ENCODE measurements at places on chromosomes 1 and 21.

DNA sequence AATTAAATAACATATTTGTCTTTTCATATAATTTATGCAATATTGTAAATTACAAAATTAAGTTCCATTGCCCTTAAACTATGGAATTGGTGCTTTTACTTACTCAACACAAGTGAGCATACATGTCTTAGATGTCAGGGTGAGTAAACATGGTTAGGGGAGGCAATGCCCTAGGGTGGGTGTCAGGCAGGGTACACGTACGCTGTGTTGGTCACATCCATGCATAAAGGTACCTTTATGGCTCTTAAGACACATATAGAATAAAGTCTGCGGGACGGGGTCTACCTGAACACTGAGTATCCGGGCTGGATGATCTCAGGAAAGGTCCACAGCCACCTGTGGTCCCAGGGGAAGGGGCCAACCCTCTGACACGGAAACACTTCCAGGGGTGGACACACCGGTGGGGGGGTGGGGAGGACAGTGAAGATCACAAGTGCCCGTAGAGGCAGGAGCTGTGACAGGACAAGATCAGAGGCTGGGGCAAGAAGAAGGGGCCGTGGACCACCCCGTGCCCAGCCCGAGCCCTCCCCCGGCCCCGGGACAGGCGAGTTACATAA, 720 bp downstream of the LIN9 start:
- DNase-seq, result no peak

DNA sequence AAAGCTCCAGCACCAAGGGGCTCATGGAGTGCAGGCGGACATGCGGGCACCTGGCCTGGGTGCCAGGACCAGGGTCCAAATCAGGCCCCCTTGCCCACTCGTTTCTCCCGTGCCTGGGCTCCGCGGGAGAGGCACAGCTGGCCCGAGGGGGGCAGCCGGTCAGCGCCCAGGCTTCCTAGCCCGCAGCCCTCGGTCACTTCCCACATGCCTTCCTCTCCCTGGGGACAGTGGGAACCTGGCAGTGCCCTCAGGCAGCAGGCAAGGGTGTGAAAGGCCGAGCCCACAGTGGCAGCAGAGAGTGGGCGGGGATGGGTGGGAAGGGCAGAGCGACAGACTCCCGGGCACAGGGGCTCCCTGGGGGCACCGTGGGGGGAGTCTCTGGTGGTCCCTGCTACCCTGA, 69.8 kb downstream of the MEGF6 start:
- no peak for DNase-seq

- DNase-seq, result peak; percentile 17
Observed at GRCh38 chr21:40143822-40144525, 276.7 kb downstream of the PCP4 start.

GRCh38 chr1:182601416-182601786, 2.8 kb downstream of the RGS16 start:
- peak; percentile 55 for DNase-seq

DNA sequence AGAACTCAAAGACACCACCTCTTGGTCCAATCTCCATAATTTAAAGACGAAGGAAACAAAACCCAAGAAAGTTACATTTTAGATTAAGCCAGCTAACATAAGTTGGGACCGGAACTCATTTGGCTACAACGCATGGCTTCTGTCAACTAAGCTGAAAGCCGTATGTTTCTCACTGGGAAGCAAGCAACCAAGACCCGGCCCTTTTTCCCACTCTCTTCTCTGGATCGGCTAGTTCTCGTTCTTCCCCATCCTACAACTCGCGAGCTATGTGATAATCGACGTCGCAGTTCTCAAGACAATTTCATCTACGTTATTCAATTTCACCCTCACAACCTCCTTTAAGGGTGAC, 601 bp downstream of the CCT8 start:
- no peak for DNase-seq

GRCh38 chr1:74763807-74764206, 30.9 kb downstream of the TYW3 start:
- DNase-seq, result no peak

- no peak for DNase-seq
Observed at GRCh38 chr1:224357626-224358124, 996 bp downstream of the CNIH4 start.

- DNase-seq, result no peak
Observed at GRCh38 chr21:39386899-39387298, 38.0 kb upstream of the HMGN1 start.

DNA sequence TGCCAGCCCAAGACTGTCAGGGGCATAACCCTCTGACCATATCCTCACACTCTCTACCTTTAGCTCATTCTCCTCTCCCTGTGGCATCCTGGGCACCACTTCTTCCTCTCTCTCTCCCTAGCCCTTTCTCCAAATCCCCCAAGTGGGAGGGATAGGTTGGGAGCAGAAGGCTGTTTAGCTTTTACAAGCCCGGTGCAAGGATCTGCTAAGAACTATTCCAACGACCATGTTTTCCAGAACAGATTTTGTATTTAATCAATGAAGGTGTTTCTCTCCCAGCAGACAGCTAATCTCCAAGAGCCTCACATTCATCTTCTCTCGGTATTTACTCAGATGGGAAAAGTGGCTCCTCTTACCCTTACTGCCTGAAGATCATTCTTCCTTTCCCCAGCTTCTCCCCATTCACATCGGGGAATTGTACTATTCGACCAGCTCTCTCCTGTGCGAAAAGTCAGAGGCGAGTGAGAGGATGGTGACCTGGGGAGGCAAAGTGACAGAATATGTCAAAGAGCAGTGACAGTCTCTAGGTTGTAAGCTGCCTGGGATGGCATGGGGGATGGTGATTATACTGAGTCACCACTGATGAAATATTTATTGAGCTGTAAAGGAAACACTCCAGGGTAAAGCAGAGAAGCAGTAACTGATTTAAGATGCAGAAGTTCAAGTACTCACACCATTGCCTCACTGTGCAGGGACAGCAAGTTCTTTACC, 47.0 kb upstream of the RBM15 start:
- no peak for DNase-seq

- no peak for DNase-seq
Observed at GRCh38 chr1:16143566-16144324, 12.1 kb downstream of the EPHA2 start.

- DNase-seq, result peak; percentile 90
Observed at GRCh38 chr1:226125097-226125630, 61.4 kb downstream of the ACBD3 start.

DNA sequence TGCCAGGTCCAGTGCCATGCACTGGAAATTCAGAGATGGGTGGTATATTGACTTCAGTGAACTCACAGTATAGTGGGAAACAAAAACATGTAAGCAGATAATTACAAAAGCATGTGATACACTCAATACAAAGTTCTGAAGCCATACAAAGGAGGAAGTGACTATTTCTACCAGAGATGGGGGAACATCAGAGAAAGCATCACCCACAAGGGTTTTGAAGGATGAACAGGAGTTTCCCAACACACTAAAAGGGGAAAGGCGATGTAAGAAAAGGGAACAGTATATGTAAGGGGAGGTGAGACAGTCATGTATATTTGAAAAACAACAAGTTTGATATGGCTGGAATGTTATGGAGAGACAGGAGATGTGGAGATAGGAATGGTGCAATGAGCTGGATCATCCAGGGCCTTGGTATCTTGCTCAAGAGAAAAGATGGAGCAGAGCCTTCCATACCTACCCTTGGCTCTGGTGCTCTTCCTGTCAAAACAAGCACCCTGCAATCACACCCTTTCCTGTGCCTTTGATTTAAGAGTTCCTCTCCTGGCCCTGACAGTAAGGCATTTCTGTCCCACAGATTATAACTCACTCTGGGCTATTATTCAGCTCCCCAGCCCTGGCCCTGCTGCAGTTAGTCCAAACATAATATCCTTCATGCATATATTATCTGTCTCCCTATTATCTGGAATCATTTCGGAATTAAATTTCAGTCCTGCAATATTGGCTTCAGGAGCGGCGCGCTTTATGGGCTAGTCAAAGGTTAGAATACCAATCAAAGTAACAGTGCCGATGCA, 60.5 kb downstream of the DMAP1 start:
- DNase-seq, result no peak

GRCh38 chr1:26529405-26529654, 231 bp upstream of the RPS6KA1 start:
- no peak for DNase-seq

DNA sequence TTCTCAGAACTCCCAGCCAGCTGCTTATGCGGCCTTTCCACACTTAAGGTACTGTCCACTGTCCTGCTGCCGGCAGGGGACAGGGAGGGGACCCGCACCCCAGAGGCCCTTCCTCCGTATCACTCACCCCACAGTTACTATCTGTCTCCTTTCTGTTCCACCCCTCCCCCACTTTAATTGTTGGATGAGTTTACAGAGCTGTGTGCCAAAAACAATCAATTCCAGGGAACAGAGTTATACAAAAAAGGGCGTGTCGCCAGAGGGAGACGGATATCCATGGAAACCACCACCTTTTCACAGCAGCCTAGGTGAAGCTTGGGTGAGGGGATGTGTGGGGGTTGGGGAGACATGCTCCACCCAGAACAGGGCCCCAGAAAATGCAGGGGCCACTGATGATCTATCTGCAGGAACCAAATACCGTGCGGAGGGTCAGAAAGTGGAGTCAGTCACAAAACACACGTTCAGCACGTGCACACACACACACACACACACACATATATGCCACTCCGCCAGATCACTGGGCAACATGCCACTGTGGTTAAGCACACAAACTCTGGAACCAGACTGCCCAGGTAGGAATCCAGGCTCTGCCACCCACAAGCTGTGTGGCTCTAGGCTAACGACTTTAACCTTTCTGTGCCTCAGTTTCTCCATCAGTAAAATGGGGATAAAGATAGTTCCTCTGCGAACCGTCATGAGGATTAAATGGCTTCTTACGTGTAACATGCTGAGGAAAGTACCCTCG, 30.5 kb downstream of the CASZ1 start:
- DNase-seq, result no peak

DNA sequence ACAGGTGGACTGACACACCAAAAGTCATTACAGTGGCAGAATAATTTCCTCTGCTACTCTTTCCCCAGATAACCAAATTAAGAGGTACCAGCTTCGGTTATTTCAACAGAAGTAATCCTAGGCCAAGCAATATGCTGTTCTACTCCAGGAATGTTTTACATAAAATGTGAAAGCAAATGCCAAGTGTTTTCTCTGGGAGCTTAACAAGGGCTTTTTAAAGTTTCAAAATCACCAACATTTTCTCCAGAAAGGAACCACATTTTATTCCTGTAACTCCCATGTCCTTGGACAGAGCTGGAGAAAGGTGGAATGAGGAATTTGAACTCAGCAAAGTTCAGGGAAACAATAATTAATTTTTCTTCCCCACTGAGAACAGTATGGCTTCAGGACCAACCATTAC, 27.2 kb downstream of the CNN3 start:
- DNase-seq, result no peak

- DNase-seq, result no peak
Observed at GRCh38 chr1:61051719-61052394, 30.5 kb upstream of the NFIA start.

- DNase-seq, result no peak
Observed at GRCh38 chr1:35845766-35846165, 37.2 kb upstream of the AGO1 start.

- no peak for DNase-seq
Observed at GRCh38 chr1:216005916-216006315, 417.3 kb downstream of the USH2A start.

- DNase-seq, result no peak
Observed at GRCh38 chr1:231028682-231029081, 11.4 kb downstream of the FAM89A start.

- no peak for DNase-seq
Observed at GRCh38 chr1:241819340-241819866, 28.6 kb upstream of the EXO1 start.

DNA sequence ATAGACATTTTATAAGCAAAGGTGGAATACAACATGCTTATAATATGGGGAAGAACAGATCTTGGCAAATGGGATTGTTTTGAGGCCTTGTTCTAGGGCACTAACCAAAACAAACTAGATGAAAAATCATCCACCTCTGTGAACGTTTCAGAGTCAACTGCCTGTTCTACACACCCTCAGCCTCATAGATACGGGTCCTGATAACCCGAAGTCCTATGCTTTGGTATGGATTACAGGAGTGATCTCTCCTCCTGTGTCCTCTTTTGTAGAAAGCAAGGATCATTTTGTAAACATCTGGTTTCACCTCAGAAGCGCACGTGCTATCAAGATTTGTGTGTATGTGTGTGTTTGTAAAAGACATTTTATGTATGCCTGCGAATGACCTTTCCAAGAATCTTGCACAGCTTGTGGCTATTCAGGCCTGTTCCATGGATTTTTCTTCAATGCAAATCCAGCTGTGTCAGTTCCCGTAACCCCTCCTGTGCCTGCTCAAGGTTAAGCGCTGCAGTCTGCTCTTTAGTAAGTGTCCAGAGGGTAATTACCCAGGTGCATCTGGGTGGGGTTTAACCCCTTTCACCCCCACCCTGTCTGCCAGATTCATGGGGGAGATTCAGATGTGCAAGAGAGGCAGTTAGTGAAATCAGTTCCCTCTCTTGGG, 132.4 kb downstream of the ROR1 start:
- no peak for DNase-seq

DNA sequence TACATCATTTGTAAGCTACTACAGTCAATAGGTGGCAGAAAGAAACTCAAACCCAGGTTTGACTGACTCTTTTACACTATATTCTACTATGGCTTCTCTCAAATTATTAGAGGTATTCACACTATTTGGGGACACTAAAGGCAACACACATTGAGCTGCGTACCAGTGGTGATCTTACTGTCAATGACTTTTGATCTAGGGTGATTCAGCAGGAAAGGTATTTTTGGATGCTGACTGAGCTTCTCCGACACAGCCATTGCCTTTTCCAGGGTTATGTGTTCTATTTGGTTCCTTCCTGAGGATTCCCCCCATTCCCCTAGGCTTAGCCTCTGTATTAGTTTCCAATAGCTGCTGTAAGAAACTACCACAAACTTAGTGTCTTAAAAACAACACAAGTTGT, 73.2 kb upstream of the JAK1 start:
- DNase-seq, result no peak

DNA sequence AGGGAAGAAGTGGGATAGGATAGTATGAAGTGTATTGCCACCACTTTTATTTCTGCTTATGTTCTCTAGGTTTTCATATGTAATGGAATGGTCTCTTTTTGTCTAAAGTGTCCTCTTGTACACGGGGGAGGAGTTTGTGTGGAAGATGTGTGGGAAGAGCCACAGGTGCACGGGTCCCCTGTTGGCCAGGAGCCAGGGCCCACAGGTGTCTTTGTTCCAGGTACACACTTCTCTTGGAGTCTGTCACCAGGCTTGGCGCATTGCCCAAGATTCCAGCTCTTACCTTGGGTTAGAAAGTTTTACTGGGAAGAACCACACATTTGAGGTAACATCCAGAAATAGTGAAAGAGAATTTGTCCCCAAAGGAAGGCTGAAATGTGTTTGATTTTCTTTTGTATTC, 10.5 kb downstream of the TENT5C start:
- DNase-seq, result no peak

DNA sequence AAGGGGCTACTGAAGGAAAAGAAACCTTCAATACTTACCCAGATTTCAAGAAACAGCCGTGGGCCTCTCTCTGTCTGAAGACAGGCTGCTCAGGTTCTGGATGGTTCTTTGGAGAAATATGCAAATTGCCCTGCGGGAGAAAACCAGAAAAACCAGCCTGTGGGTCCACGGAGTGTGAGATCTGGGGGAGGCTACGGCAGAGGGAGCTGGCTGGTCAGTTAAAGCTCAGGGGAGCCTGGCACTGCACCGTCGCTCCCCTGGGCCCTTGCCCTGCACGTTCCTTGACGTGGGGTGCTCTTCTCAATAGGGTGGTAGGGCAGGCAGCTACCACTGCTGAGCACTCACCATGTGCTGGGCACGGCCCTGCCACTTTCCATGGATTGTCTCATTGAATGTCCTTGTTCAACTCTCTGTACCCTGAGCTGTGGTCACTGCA, 12.7 kb downstream of the TMCO4 start:
- no peak for DNase-seq

GRCh38 chr1:25622531-25622930, 5.9 kb downstream of the MAN1C1 start:
- peak; percentile 50 for DNase-seq
